ENCODE measurements at places on chromosomes 5 and 9.

DNA sequence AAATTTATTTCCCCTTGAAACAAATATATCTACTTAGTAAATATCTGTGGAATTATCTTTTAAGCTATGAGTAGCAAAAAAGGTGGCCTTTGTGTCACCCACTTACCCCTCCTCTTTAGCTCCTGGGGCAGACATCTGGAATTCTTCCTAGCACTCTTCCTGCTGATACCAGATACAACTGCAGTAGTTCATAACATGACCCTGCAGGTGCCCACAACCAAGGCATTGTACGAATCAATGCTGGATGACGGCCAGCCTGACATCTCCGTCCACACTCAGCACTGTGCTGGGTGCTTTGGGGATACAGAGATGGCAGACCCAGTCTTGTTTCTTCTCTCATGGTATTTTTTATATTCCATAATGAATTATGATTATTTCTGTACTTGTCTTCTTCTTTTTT lies 152.3 kb downstream of the GOLPH3 start:
- DNase-seq: no peak

DNA sequence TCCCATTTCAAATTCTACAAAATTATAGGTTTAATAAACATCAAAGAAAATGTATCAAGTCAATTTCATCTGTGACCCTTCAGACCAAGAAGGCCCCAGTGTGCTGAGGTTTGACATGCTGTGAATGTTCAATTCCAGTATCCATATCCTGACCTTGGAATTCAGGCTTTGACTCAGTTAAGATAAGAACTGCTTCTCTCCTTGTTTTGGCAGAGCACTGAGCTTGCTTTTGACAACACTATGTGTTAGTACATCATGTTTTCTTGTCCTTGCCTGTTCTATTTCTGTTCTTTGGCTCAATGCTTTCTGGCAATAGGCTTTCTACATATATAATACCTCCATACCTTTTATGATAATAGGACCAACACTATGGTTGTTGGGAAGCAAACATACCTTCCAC lies 105.6 kb downstream of the PLCXD3 start:
- DNase-seq: no peak

GRCh38 chr5:66987949-66988838 lies 208.4 kb downstream of the CD180 start:
- DNase-seq: no peak

- no peak for DNase-seq
Observed at GRCh38 chr9:27491154-27491553, 32.9 kb upstream of the IFNK start.

GRCh38 chr9:89375191-89375760 lies 57.0 kb downstream of the SECISBP2 start:
- DNase-seq: peak; percentile 38

- DNase-seq: peak; percentile 30
Observed at GRCh38 chr5:5481206-5481605, 58.7 kb downstream of the ICE1 start.

GRCh38 chr9:86843206-86843605 lies 104.1 kb downstream of the GAS1 start:
- no peak for DNase-seq

DNA sequence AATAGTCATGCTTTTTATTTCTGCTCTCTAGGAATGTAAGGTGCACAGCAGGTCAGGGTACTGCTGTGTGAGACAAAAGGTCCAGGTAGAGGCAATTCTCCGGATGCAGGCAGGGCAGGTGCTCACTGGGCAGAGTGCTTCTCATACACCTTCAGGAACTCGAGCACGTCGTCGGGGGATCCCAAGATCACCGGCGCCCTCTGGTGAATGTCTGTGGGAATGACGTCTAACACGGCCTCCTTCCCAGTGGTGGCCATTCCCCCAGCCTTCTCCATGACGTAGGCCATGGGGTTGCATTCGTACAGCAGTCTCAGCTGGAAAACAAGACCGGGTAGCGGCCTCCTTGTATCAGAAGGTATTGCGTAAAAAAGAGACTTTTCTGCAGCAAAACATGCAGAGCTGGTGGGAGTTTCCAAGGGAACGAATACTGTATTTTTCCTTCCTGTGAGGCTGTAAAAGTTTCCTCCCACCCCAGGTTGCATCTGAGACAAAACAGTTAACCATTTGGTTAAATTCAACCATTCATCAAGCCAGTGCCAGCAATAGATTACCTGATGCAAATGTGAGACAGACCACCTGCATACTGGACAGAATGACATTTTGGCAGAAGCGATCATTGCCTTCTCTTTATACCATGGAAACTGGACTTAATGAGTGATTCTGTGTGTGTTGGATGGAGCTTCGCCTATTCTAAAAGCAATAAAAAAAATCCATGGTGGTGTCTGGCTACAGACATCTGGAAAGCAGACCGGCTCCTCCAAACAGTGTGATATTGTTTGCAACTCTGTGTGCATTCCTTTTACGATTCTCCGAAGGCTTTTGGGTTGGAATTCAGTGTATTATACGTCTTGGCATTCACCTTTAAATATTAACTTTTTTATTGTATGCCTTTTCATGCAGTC lies 9.9 kb upstream of the FBP2 start:
- DNase-seq: peak; percentile 61
